Adipocyte (in vitro differentiated cells): ENCODE measurements at places on chromosomes 3 and 15.

DNA sequence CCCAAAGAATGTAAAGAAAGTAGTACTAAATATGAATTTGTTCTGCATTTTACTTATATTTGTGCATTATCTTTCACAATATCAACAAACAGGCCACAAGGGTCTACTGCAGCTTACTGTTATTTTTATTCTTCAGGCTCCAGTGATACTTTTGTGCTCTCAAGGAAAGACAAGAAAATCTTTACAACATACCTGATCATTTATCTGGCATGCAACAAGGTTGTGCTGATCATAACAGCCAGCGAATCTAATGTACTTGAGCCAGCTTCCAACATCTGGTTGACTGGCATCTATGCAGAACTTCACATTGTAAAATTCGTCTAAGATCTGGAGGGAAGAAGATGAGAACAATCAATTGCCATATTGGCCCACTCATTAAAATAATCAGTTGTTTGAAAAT lies 520.0 kb downstream of the MECOM start:
- no peak for DNase-seq

- no peak for DNase-seq
Observed at GRCh38 chr3:125105116-125105515, 49.3 kb upstream of the HEG1 start.

DNA sequence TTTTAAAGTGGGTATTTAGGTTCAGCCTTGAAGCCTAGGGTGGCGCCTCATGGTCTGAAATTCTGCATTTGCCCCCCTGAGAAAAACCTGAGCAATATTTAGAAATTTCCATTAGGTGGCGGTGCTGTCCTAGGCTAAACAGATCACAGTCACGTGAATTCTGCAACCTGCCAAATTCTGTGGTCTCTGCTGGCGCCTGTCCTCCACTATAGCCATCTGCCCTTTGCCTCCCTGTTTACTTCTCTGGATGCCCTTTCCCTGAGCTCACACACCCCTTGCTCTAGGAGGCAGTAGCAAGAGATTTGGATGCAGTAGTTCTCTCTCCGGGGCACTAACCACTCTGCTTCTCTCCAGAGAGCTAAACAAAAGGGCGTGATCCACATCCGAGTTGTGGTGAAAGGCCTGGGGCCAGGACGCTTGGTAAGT lies 9.1 kb downstream of the MRPS11 start:
- peak; percentile 73 for DNase-seq

DNA sequence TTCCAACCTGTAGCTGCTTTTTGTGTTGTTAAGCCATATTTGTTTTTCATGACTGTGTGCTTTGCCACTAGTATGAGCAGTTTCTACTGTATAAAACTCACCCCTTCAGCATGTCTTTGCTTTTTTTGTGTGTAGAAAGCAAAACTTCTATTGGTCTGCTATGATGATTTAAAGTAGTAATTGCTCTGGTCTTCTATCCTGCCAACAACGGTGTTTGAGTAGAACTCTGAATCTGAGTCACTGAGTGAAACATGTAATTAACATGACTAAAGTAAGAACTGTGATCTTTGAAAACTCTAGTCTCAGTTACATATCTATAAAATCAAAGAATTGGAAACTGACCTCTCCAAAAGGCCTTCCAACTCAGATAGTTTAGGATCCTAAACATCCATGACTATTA lies 133.6 kb downstream of the TPRG1 start:
- peak; percentile 19 for DNase-seq

- no peak for DNase-seq
Observed at GRCh38 chr3:149917124-149917667, 53.5 kb downstream of the PFN2 start.

GRCh38 chr3:178139116-178139515 lies 397.1 kb upstream of the KCNMB2 start:
- DNase-seq: no peak

DNA sequence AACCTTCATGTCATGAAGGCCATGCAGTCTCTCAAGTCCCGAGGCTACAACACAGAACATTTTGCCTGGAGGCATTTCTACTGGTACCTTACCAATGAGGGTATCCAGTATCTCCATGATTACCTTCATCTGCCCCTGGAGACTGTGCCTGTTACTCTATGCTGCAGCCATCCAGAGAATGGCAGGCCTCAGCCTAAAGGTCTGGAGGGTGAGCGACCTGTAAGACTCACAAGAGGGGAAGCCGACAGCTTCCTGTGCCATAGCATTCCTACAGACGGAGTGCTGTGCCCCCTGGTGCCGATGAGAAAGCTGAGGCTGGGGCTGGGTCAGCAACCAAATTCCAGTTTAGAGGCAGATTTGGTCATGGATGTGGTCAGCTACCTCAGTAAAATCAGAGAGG lies 51.3 kb upstream of the CADPS start:
- no peak for DNase-seq
